Activated CD4-positive, alpha-beta T cell treated with anti-CD3 and anti-CD28 coated beads, Interleukin-2, Interleukin-6, amounts not matched to agents 100 ng/mL and 50 ng/mL, durations not matched to agents 16 hours and 8 hours (primary cell): ENCODE measurements at places on chromosomes 6 and 20.

- DNase-seq = no peak
Observed at GRCh38 chr6:140459209-140459608, 1084.8 kb upstream of the CITED2 start.

- DNase-seq = no peak
Observed at GRCh38 chr20:14491436-14491835, 154.0 kb upstream of the FLRT3 start.

DNA sequence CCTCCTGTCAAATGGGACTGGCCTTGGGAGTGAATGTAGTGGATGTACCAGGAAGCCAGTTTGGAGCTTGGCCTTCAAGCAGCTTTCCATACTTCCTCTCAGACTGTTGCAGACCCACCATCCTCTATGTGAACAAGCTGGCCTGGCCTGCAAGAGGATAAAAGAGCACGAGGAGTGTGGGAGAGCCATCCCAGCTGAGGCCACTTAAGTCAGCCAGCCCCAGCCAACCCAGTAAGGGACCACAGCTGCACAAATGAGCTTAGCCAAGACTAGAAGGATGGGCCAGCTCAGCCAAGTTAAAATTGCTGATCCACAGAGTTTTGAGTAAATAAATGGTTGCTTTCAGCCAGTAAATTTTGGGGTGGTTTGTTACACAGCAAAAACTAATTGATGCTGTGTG is 156.9 kb upstream of the SOX4 start:
- DNase-seq = no peak

DNA sequence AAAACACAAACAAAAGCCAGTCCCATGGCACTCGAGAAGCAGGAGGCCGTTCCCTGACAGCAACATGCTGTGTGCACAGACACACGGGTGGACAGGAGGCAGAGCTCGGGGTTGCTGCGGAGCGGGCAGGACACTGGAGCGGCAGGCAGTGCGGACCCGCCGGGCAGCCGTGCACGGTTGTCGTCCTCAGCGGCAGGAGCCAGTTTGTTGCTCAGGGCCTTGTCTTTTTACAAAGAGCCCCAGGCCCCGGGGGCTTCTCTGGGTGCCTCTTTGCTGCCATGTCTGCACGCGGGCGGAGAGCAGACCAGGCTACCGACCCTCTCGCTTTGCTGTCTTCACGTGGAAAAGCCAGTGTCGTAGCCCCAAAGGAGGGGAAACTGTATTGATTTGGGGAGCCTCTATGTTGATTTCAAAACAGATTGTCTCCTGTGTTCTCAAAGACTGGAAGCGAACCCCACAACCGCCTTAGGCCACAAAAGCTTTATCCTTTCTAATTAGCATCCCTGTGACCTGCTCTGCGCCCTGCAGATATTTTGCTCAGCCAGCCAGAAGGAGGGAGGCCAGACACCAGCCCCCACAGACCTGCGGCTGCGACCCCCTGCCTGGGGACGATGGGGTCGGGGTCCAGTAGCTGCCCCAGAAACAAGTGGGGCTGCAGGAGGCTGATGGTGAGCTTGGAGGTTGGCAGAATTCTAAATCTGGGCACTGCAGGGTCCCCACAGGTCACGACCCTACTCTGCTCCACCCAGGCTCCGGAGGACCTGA is 50.2 kb downstream of the ERMARD start:
- DNase-seq = no peak

GRCh38 chr6:13733178-13733887 is 21.7 kb upstream of the RANBP9 start:
- no peak for DNase-seq

GRCh38 chr6:43506171-43506570 is 4.0 kb downstream of the LRRC73 start:
- DNase-seq = no peak

DNA sequence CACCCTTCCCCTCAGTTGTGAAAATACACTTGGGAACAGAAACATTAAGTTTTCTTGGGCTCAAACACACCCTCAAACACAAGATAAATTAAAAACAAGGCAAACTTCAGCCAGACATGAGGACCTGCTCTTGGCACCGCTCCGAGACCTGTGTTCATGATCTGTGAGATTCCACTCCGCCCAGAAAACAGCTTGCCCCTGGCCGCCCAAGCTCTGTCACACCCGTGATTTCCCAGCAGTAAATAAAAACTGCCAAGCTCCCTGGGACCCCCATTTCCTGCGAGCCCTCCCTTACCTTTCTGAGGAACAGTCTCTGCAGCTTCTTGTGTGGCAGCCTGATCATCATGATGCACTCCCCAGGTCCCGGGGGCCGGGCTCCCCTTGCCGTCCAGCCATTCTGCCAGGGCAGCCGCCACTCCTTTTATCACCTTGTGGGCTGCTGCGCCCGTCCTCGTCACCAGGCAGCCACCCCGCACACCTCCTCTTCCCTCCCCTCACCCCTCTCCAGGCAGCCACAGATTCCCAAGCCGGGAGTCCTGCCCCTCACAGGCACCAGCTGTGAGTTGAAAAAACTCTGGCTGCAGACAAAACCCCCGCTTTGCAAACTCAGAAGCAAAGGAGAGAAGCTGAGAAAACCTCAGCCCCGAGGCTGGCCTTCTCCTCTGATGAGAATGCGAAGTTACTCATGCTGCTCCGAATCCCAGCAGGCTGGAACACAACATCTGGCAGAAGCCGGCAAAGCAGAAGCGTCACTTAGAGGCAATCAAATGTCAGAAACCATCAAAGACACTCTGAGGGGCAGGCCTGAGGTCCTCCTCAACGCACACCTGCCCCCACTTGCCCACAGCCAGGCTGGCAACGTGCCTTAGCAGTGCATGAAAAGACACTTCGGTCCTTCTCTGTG is 130.4 kb upstream of the RPS6KA2 start:
- no peak for DNase-seq

DNA sequence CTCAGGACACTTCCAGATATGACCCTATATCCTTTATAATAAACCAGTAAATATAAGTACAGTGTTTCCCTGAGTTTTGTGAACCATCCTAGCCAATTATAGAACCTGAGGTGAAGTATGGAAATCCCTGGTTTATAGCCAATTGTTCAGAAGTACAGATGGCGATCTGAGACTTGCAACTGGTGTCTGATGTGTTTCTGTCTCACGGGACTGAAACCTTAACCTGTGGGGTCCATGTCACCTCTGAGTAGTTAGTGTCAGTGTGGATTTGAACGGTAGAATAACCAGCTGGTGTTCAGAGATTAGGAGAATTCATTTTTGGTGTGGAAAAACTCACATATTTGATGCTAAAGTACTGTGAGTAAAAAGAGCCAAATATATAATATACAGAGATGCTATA is 606.6 kb downstream of the MAFB start:
- no peak for DNase-seq

DNA sequence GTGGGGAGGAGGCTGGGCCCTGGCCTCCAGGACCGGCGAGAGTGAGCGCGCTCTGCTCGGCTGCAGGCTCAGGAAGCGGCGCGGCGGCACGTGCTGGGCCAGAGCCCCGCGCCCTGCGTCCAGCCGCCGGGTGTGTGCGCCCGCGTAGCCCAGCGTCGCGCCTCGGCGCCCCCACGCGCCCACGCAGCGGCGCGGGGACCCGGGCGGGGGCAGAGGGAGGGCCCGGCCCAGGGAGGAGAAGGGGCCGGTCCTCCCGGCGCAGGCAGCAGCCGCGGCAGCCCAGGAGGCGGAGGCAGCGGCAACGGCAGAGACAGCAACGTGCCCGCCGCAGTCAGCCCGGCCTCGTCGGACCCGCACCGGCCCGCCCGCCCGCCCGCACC is at the start of gene EYA2:
TSS of gene EYA2 (plus strand) at position 265 of the 380 bp plus-strand sequence. CDS start 95,168 bp downstream, outside the sequence.
- DNase-seq = no peak

GRCh38 chr20:17822039-17822438 is 122.3 kb downstream of the BANF2 start:
- no peak for DNase-seq

- no peak for DNase-seq
Observed at GRCh38 chr20:50276119-50277063, 85.8 kb downstream of the CEBPB start.

DNA sequence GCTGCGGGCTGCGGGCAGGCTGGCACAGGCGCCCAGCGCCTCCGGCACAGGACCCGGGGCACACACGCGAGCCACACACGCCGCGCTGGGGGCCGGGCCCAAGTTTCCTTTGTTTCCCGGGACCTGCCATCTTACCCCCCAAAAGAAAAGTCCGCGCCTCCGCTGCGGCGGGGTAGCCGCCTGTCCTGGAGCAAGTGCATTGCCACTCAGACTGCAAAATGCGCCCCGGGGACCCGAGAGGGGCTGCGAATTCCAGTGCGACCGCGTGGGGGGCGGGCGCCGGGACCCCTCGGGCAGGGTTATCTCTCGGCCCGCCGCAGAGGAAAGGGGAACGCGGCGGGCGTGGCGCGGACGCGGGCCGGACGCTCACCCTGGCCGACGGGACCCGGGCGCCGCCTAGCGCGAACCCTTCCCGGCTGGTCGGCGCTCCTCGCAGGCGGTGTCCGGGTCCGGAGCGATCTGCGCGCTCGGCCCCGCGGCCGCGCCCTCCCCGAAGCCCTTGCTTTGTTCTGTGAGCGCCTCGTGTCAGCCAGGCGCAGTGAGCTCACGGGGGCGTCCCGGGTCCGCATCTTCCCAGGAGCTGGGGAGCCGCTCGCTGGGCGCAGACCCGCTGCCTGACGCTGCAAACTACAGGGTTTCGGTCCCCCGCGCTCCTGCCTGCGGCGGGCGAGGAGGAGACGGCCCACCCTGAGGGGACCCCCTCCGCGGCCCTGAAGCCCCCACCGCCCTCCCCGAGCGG is 639 bp upstream of the CD24 start:
- DNase-seq = peak; percentile 21

DNA sequence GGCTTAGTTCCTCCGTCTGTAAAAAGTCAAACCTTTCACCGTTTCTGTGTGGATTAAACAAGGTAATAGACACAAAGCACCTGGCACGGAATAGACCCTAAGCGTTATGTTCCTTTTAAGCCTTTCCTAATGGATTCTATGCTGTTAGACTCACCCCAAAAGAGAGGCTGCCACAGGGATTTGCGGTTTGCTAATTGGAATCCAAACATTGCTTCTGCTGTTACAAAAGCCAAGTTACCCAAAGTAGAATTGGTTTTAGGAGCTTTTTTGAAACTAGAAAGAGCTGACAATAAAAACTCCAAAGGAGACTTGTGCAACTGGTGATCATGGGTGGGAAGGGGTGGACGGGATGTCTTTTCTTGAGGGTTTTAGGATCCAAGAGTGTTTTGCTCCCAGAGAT is 178.0 kb downstream of the BMP7 start:
- DNase-seq = no peak

- peak; percentile 50 for DNase-seq
Observed at GRCh38 chr6:155248008-155249001, 15.5 kb upstream of the CLDN20 start.

DNA sequence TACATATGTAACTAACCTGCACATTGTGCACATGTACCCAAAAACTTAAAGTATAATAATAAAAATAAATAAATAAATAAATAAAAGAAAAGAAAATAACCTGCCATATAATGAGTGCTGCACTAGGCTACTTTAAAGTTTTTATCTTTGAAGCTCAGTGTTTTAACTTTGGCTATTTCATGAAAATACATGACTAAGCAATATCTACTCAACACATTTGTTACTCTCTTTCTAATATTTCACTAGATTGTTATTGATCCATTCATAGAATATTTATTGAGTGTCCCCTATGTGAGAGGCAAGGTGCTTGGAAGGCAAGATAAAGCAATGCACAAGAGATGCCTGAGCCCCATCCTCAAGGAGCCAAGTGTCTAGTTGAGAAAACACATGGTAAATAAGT is 221.7 kb downstream of the SLC35F1 start:
- no peak for DNase-seq

DNA sequence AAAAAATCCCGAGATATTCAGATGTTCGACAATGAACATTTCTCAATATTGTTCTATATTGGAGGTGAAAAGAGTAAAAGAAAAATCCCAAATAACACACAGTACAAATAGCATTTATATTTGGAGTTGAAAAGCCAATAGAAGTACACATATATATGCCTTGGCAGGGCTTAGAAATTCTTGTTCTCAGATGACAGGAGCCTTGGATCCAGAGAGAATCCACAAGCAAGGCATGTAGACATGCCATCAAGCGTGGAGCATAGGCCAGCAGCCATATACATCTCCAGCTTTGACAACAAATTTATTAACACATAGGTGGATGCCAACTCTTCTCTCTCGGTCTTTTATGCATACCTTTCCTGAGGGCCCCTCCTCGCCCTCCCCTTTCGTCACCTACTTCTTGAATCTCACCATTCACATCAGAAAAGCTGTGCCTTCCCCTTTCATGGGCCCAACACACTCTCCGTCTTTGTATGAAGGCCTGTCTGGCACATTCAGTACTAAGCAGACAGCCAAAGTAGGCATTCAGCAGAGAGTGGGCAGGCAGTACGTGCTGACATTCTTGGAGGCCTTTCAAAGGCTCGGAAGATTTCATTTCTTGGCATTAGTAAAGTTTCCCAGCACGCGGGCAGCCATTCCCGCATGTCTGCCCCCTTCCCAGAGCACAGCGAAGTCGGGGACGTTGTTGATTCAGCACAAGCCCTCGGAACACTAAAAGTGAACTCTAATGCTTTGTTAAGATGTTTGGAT is 18.2 kb downstream of the NEDD9 start:
- no peak for DNase-seq

DNA sequence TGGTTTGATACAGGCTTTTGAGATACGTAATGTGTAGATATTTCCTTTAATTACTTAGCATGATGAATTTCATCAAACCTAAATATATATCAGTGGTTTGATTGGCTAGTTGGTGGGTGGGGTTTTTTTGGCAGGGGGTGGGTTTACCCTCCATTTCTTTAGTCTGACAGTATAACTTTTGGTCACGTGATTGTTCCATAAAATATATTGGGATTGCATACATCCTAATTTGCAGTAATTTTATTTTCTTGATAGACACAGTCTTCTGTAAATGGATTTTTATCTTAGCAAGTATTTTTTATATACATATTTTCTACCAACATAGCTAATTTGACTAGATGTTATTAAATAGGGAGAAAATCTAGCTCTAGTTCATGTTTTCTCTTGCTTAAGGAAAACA is 177.4 kb upstream of the QKI start:
- DNase-seq = no peak

DNA sequence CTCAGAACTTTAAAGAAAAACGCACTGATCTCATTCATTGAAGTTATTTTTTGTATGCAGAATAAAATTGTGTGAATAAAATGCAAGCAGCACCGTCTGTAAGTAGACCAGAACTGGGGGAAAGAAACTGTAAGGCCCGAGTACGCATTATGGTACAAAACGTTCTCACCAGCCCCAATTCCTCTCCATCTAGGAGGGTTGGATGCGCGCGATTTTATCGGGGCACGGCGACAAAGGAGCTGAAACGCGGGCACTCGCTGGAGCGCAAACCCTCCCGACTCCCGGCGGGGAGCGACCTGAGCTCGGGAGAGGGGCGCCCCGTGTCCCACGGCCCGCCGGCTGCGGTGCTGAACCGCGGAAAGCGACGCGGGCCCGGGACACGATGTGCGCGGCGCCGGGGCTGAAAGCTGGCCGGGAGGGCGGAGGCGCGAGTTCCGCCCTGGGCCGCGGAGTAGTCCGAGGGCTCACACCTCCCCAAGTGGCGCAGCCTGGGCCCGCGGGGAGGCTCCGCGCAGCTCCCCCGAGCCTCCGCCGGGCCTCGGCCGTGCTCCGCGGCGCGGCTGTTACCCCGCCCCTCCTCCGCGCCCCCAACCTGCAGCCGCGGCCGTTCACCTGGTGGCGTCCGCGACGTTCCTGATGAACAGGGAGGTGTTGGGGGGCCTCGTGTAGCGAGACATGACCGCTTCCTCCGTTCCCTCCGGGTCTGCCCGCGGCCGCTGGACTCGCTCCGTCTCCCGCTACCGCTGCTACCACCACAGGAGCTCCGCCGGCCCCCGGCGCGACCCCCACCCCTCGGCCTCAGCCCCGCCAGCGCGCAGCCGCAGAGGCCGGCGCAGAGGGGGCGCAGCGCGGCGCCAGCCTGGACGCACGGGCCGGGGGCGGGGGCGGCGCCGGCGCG is at the start of gene SRSF12:
TSS of gene SRSF12 (minus strand) at position 861 of the 898 bp plus-strand sequence. CDS start at position 677, 184 bp downstream.
- DNase-seq = peak; percentile 29
